ENCODE measurements at places on chromosomes 13 and 19.

- DNase-seq = no peak
Observed at GRCh38 chr13:53873558-53873957, 844.9 kb downstream of the OLFM4 start.

- no peak for DNase-seq
Observed at GRCh38 chr19:20664901-20665781, 3.8 kb upstream of the ZNF626 start.

- DNase-seq = no peak
Observed at GRCh38 chr13:110353339-110353977, 46.4 kb downstream of the COL4A2 start.

DNA sequence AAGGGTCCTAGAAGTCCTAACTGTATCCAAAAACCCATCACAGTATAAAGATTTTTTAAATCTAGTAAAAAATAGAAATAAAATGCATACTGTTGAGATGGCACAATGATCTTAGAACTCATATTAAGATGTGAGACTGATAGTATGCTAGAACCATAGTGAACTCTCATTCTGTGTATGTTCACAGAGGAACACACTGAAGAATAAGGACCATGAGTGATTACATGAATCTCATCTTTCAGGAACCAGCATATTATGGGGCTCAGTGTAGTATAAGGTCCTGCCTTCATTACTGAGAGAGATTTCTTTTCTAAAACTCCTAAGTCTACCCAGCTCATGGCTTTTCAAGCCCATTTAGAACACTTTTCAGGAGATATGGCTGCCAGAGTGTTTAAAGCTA lies 59.8 kb upstream of the RFC3 start:
- no peak for DNase-seq

DNA sequence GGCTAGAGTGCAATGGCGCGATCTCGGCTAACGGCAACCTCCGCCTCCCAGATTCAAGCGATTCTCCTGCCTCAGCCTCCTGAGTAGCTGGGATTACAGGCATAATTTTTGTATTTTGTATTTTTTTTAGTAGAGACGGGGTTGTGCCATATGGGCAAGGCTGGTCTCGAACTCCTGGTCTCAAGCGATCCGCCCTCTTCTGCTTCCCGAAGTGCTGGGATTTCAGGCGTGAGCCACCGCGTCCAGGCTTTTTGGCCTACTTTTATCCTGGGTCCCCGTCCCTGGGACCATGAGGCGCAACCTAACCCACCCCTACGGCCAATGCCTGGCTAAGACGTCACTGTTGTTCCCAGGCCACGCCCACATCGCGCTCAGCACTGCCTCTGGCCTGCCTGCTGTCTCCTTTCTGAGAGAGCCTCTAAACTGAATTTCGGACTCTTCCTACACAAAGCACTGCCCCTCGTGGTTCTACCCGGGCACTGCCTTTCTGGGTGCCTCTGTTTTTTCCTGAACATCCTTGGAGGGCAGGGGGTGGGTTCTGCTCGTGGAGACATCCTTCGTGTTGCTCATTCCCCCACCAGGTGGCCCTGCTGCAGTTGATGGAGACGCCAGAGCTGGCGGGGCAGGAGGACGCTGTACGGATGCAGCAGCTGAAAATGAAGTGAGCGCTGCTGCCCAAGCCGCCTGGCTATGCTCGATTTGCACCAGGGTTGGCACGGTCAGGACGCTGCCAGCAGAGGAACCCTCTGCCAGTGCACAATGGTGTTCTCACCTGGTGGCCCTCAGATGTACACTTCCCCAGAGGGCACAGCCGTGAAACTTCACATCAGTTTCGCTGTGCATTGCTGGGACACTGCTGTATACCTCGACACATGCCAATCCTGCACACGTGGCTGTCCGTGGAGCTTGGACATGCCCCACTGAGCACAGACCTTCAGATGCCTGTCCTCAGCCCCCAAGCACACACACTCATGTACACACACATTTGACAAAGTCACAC lies 2.0 kb downstream of the REX1BD start:
- DNase-seq = no peak

- no peak for DNase-seq
Observed at GRCh38 chr13:20772401-20773131, 1.2 kb downstream of the EEF1AKMT1 start.

- DNase-seq = no peak
Observed at GRCh38 chr13:78753435-78753834, 94.5 kb upstream of the OBI1 start.

GRCh38 chr13:45122941-45123340 lies 2.6 kb downstream of the GTF2F2 start:
- DNase-seq = no peak

DNA sequence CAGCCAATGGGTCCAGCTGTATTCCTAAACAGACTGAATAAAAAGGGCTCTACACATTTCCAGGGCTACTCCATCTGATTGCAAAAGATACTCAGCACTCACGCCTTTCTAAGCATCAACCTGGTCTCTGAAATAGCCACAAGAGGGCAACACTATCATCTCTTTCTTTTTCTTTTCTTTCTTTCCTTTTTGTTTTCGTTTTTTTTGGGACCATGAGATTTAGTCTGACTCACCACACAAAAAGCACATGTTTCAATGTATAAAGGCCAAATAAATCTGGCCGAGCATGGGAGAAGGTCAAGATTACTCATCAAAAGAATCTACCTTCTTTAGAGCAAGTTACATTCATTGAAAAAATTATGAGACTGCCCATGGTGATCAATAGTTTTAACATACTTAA lies 805.6 kb upstream of the ARGLU1 start:
- DNase-seq = no peak

DNA sequence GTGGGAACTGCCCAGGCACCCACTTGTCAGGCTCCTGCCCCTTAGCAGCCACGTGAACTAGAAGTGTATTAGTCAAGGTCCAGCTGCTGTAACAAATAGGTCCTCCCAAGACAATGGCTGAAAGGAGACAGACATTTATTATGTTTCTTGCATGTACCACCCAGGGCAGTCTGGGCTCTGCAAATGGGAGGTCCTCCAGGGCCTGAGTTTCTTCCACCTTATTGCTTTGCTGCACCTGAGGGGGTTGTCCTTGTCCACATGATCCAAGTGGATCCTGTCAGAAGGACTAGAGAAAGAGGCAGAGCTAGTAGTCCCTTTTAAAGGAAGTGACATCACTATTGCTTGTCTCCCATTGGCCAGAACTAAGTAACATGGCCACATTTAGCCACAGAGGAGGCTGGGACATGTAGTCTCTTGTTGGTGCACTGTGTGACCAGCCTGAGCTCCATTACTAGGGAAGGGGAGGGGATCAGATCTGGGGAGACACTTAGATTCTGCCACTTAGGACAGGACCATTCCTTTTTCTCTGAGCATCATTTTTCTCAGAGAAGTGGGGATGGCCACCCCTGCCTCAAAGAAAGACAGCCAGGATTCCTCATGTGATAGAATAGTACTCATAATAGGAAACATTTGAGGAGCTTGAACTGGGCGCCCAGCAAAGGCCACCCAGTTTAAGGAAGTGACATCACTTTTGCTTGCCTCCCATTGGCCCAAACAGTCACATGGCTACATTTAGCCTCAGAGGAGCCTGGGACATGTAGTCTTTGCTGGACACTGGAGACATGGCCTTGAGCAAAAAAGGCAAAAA lies 15.1 kb downstream of the CC2D1A start:
- DNase-seq = peak; percentile 38

- DNase-seq = peak; percentile 53
Observed at GRCh38 chr19:46515879-46516350, 20.2 kb upstream of the PNMA8B start.

GRCh38 chr13:60646620-60647019 lies 249.6 kb downstream of the TDRD3 start:
- no peak for DNase-seq

- DNase-seq = no peak
Observed at GRCh38 chr13:76750126-76750525, 136.1 kb downstream of the KCTD12 start.
